ENCODE measurements at places on chromosomes 5 and 9.

DNA sequence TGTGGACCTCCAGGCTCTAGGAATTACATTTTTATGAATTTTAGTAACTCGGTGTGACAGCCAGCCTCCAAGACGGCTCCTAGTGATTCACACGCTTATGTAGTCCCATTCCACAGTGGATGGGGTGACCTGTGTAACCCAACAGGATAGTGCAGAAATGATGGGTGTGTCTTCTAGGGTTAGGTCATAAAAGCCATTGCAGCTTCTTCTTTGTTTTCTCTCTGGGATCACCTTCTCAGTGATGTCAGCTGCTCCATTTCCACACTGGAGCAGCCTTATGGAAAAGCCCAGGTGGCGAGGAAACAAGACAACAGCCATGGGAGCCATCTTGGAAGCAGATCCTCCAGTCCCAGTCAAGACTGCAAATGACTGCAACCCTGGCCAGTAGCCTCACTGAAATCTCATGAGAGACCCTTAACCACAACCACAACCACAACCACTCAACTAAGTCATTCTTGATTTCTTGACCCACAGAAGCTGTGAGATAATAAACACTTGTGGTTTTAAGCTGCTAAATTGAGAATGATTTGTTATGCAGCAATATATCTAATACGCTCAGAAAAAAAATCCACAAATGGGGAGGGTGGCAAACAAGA is 5.1 kb upstream of the GNPDA1 start:
- peaks cover 2% of the 10 kb centered on the region for H3K4me1 ChIP-seq
- H3K4me3 ChIP-seq, result no peak overlapping the region
- no peaks in the 10 kb centered on the region for H3K36me3 ChIP-seq
- H3K27ac ChIP-seq, result no peak overlapping the region

DNA sequence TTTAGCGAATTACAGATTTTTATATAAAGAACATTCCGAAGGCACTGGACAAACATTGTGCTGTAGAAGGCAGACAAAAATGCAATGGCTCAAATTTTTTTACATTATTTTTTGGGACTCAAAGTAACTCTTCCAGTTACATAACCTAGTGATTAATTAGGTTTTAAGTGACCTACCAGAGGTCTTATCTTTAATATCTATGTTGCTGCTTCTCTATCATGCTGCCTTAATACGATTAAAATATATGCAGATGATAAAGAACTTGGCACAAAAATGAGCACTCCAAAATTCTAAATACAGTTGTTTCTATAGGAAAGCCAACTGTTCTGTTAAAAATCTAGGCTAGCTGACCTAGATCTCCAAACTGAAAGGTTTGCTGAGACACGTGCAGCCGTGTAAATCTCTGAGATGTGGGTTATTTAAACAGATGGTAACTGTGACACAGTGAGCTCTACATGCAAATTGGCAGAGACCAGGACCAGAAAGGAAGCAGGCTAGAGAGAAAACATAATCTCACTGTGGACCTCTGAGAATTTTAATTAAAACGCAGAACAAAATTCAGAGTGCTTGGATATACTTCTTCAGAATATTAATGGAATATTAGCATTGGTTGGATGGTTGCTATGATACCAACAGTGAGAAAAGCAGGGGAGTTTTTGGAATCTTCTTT is 56.2 kb downstream of the CAMK4 start:
- H3K27me3 ChIP-seq, result no peaks in the 10 kb centered on the region
- H3K4me3 ChIP-seq, result no peak overlapping the region
- H3K4me1 ChIP-seq, result no peaks in the 10 kb centered on the region
- H3K36me3 ChIP-seq, result no peaks in the 10 kb centered on the region
- H3K27ac ChIP-seq, result no peak overlapping the region

DNA sequence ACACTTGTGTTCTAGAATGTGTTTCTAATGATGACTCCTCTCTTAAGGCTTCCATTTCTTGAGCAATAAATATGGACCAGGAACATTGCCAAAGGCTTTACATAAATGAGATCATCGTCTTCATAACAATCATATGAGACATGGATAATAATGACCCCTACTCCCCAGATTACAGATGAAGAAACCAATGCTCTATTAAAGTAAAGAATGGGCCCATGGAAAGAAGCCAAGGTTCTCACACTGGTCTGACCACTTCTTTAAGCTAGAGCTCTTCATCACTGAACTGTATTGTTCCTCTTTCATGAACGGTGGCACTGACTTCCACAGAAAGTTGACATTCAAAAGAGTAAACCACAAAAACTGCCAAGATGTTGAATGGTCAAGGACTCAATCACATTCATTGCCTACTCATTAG is 65.3 kb downstream of the MARCHF3 start:
- no peak for DNase-seq
- H3K4me3 ChIP-seq, result no peak overlapping the region
- H3K4me1 ChIP-seq, result no peaks in the 10 kb centered on the region
- no peaks in the 10 kb centered on the region for H3K36me3 ChIP-seq
- H3K27me3 ChIP-seq, result no peaks in the 10 kb centered on the region

DNA sequence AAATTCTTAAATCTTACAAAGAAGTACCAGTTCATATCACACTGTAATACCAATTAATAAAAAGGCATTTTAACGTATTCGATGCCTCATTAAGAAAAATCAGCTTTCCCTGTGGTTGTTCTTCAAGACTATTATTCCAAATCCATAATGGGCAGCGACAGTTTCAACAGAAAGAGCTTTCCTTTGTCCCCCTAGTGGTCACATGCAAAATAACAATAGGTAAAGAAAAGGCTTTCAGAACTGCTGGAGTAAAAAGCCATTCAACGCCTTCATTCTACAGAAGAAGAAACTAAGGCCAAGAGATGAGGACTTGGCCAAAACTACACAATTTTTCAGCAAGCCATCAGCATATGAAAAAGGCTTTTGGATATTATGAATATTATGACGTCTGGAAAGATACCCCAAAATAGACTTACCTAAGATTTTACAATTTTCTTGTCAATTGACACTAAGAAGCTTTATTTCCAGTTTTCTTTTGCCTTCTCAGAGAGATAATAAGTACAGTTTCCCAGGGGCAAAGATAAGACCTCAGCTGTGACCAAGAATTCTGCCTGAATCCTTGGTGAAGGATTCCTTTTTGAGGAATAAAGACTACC is 6.7 kb upstream of the CDH6 start:
- no peak overlapping the region for H3K4me3 ChIP-seq
- H3K27ac ChIP-seq, result no peak overlapping the region
- DNase-seq, result no peak

DNA sequence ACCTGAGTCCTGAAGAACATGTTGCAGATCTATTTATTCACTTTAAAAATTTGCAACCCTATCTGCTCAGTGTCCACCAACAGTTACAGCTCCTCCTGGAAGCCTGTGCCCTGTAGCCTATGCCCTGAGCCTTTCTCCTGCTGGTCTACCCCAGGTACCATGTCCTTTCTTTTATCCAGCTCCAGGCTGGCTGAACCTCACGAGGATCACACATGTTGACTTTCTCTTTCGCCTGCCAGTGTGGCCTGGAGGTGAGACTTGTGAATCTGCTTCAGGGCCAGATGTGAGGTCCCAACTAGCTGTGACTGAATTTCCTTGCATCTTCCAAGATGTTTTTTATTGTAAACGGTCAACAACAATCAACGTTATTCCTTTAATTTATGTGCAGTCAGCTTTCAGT is 70.7 kb downstream of the GDNF start:
- H3K36me3 ChIP-seq, result no peaks in the 10 kb centered on the region
- H3K27ac ChIP-seq, result no peak overlapping the region
- H3K27me3 ChIP-seq, result no peaks in the 10 kb centered on the region
- H3K4me3 ChIP-seq, result no peak overlapping the region

GRCh38 chr9:133534346-133535291 is at the start of gene ADAMTSL2:
Gene ADAMTSL2 (plus strand): TSS chr9:133534704. CDS start chr9:133536713, 2,009 bp downstream.
- H3K27ac ChIP-seq, result no peak within 1 kb of the TSS
- H3K36me3 ChIP-seq, result no peaks in the 10 kb centered on the region
- H3K4me1 ChIP-seq, result peaks cover 11% of the 10 kb centered on the region
- H3K4me3 ChIP-seq, result peak within 1 kb of the TSS; percentile 41

GRCh38 chr5:95915999-95916686 is 45.5 kb downstream of the ELL2 start:
- DNase-seq, result no peak
- no peak overlapping the region for H3K27ac ChIP-seq
- H3K4me3 ChIP-seq, result no peak overlapping the region
- H3K36me3 ChIP-seq, result peaks cover 14% of the 10 kb centered on the region

DNA sequence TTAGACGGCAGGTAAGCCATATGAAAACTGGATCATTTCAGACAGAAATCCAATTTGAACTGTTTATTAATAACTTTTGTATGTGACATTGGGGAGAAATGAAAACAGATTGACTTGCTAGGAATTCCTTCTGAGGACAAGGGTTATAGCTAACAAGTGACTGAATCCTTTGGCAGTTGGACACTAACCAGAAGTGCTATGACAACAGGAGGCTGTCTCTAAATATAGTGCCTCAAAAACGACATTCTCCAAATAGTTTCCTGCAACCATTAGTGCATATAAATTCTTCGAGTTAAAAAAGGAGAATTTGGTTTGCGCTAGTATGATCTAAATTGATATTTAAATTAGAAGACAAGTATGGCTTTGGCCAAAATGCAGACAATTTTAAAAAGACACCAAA is 338.6 kb downstream of the PTPRD start:
- no peak overlapping the region for H3K27ac ChIP-seq
- H3K27me3 ChIP-seq, result no peaks in the 10 kb centered on the region
- no peaks in the 10 kb centered on the region for H3K4me1 ChIP-seq

DNA sequence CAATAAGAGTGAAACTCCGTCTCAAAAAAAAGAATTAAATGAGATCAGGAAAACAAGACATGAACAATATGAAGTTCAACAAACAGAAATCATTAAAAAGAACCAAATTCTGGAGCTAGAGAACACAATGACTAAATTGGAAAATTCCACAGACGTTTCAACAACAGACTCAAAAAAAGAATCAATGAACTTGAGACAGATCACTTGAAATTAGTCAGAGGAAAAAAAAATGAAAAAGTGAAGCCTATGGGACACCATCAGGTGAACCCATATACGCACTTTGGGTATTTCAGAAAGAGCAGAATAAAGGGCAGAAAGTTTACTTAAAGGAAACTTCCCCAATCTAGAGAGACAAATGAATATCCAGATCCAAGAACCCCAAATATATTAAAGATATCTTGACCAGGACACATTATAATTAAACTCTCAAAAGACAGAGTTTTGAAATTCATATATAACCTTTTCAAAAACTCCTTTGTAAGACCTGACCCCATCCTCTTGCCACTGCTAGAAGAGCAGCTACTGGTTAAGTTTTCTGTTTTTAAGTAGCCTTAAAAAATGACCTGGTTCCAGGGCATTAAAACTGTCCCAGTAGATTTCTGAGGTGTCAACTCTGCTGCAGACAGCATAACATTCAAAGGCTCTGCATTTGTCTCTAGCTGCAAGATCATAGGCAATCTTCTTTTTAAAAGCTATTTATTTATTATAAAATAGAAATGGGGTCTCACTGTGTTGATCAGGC is 7.7 kb upstream of the MATR3 start:
- no peaks in the 10 kb centered on the region for H3K27me3 ChIP-seq
- H3K36me3 ChIP-seq, result peaks cover 13% of the 10 kb centered on the region
- H3K4me3 ChIP-seq, result no peak overlapping the region
- DNase-seq, result no peak
- H3K27ac ChIP-seq, result no peak overlapping the region
- H3K4me1 ChIP-seq, result peaks cover 8% of the 10 kb centered on the region

DNA sequence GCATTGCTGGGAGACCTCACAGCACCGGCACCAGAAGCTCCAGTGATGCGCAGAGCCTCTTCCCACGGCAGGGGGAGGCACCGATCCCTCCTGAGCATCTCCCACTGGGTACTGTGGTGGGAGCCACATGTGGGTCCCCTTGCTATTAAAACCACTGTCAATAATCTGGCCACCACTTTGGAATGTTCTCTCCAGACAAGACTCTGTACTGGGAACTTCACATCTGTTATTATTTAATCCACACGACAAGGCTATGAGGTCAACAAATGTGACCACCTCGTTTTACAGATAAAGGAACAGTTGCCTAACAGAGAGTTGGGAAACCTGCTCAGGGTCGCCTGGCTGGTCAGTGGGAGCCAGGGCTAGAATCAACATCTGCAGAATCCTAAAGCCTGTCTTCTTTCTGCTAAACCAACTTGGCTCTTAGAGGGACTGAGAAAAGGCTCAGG is 72.7 kb downstream of the EPB41L4B start:
- no peaks in the 10 kb centered on the region for H3K27me3 ChIP-seq
- no peak overlapping the region for H3K4me3 ChIP-seq
- DNase-seq, result no peak
- no peaks in the 10 kb centered on the region for H3K36me3 ChIP-seq
- no peaks in the 10 kb centered on the region for H3K4me1 ChIP-seq
- no peak overlapping the region for H3K27ac ChIP-seq

- no peaks in the 10 kb centered on the region for H3K36me3 ChIP-seq
- H3K4me1 ChIP-seq, result no peaks in the 10 kb centered on the region
- H3K27me3 ChIP-seq, result no peaks in the 10 kb centered on the region
- DNase-seq, result no peak
Measured at GRCh38 chr5:169886033-169886432, 94.3 kb downstream of the INSYN2B start.

GRCh38 chr9:123807251-123807650 is 122.7 kb downstream of the DENND1A start:
- H3K4me3 ChIP-seq, result no peak overlapping the region
- H3K27me3 ChIP-seq, result no peaks in the 10 kb centered on the region
- H3K36me3 ChIP-seq, result no peaks in the 10 kb centered on the region
- no peak overlapping the region for H3K27ac ChIP-seq

- H3K27ac ChIP-seq, result no peak overlapping the region
- no peaks in the 10 kb centered on the region for H3K4me1 ChIP-seq
- no peaks in the 10 kb centered on the region for H3K27me3 ChIP-seq
- no peak overlapping the region for H3K4me3 ChIP-seq
- H3K36me3 ChIP-seq, result peaks cover 43% of the 10 kb centered on the region
Measured at GRCh38 chr5:36160617-36161016, 8.7 kb downstream of the SKP2 start.

- H3K27ac ChIP-seq, result no peak overlapping the region
- no peak for DNase-seq
- H3K4me3 ChIP-seq, result no peak overlapping the region
- H3K27me3 ChIP-seq, result no peaks in the 10 kb centered on the region
- no peaks in the 10 kb centered on the region for H3K4me1 ChIP-seq
Measured at GRCh38 chr5:56144211-56144610, 88.9 kb downstream of the ANKRD55 start.

DNA sequence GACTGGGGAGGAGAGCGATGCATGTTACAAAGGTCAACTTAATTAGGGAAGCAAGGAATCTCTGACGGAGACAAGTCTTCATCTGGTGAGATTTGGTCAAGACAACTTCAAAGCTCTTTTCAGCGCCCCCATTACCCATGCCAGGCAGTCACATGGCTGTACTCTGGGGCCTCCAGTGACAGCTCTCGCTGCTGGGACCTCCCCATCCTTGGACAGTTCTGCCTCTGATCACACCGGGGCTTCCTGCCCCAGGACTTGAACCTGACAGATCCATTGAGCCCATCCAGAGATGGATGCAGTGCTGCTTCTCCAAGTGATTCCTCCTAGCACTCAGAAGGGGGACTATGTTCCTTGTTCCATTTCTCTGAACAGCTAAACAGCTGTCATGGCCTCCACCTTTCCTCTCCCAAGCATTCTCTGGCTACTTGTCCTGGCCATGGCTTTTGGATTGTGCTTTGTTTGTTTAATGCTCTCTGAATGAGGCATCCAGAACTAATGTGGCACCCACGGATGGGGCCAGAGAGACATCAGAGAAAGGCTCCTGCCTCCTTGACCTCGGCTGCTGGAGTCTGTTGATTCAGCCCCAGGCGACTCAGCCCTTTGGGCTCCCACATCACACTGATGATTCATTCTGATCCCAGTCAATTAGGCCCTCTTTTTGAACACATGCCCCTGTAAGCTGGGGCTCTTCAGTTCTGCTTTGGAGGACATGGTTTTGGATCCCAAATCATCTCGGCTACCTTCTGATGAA is 122.1 kb upstream of the ADAMTS16 start:
- H3K4me1 ChIP-seq, result no peaks in the 10 kb centered on the region
- no peak overlapping the region for H3K27ac ChIP-seq
- H3K36me3 ChIP-seq, result no peaks in the 10 kb centered on the region
- no peaks in the 10 kb centered on the region for H3K27me3 ChIP-seq
- H3K4me3 ChIP-seq, result no peak overlapping the region
